ENCODE measurements at places on chromosomes 6 and 20. TPM values are rescaled to one million over a fixed set of nuclear protein-coding genes. Genes with fewer than 3 reads are reported as not detected.

DNA sequence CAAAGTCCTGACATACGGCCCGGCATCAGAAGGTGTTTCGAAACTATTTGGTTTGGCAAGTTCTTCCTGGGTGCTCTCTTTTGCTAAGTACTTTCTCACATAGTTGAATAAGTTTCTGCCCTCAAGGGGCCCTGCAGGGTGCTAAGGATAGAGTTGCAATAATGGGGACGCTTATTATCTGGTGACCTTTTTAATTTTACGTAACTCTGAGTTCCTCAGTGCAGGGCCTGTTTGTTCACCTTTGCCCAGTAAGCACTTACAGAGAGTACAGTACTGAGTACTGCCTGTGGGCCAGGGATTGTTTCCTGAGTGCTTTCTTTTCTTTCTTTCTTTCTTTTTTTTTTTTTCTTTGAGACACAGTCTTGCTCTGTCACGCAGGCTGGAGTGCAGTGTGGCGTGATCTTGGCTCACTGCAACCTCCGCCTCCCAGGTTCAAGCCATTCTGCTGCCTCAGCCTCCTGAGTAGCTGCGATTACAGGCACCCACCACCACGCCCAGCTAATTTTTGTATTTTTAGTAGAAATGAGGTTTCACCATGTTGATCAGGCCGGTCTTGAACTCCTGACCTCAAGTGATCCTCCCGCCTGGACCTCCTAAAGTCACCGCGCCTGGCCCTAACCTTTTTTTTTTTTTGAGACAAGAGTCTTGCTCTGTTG is 4.5 kb upstream of the PXMP4 start:
- no peak for DNase-seq

REM1 gene
- total RNA-seq, result not detected

TINAG gene
- not detected for total RNA-seq

GRCh38 chr20:48879612-48880245 is 41.8 kb upstream of the ARFGEF2 start:
- DNase-seq, result no peak

FNDC11 gene
- 0.19 TPM for total RNA-seq

- no peak for DNase-seq
Observed at GRCh38 chr6:33779290-33779689, 9.6 kb downstream of the LEMD2 start.

PRKN gene
- total RNA-seq, result 10.5 TPM

TBPL1 gene
- total RNA-seq, result 13.5 TPM

GRCh38 chr6:108667993-108668392 is 107.3 kb downstream of the FOXO3 start:
- DNase-seq, result no peak

DNA sequence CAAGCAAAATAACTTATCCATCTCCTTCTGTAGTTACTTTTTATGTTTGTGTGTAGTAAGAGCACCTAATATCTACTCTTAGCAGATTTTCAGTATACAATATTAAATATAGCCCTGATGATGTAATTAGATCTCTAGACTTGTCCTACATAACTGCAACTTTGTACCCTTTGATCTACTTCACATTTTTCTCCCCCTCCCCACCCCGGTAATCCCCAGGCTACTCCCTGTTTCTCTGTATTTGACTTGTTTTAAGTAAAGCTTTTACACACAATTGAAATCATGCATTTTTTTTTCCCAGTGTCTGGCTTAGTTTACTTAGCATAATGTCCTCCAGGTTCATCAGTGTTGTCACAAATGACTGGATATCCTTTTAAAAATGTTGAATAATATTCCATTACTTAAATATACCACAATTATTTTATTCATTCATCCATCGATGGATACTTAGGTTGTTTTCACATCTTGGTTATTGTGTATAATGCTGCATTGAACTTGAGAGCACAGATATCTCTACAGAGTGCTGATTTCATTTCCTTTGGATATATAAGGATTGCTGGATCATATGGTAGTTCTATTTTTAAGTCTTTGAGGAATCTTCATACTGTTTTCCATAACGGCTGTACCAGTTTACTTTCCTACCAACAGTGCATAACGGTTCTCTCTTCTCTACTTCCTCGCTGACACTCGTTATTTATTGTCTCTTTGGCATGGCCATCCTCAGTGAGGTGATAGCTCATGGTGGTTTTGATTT is 212.7 kb downstream of the CDKAL1 start:
- no peak for DNase-seq

- DNase-seq, result no peak
Observed at GRCh38 chr6:75546381-75546780, 52.8 kb upstream of the FILIP1 start.

PDE10A gene
- 75.3 TPM for total RNA-seq

ABHD12 gene
- total RNA-seq, result 30.3 TPM

NHSL1 gene
- 18.1 TPM for total RNA-seq

GRCh38 chr20:45970646-45971424 is 1.2 kb downstream of the ZNF335 start:
- no peak for DNase-seq

DNA sequence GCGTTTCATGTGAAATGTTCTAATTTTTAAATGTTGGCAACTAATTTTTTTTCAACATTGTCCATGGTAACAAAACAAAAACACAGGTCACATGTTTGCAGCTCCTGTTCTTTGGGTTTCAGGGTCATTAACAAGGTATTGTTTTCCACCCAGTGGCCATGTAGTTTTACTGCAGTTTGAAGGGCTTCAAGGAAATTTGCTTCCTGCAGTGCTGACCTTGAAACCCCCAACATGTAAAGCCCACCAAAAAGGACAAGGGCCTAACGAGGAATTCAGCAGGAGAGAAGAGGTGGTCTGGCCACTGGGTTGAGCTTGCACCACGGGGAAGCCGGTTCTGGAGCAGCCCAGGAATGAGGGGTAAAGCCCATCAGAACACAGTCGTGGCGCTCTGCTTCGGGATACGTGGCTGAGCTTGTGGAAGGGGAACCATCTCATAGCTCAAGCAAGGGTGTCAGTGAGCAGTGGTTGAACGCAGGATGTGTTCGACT is 13.9 kb upstream of the KLHL31 start:
- no peak for DNase-seq

TBCC gene
- total RNA-seq, result 30.7 TPM

SLC44A4 gene
- total RNA-seq, result 0.19 TPM

RHAG gene
- total RNA-seq, result not detected

GRCh38 chr6:5580736-5581581 is 319.6 kb downstream of the FARS2 start:
- no peak for DNase-seq

- DNase-seq, result no peak
Observed at GRCh38 chr6:38703949-38704590, 1.1 kb upstream of the GLO1 start.

All from omental fat pad (tissue), 4 donors.